ENCODE measurements at places on chromosomes 6 and 20. TPM values are rescaled to one million over a fixed set of nuclear protein-coding genes. Genes with fewer than 3 reads are reported as not detected.
A peak's percentile ranks its signal among the peaks of the same experiment; 100 is the strongest.

GRCh38 chr6:10968776-10969175, 75.3 kb downstream of the ELOVL2 start:
- DNase-seq: no peak

DNA sequence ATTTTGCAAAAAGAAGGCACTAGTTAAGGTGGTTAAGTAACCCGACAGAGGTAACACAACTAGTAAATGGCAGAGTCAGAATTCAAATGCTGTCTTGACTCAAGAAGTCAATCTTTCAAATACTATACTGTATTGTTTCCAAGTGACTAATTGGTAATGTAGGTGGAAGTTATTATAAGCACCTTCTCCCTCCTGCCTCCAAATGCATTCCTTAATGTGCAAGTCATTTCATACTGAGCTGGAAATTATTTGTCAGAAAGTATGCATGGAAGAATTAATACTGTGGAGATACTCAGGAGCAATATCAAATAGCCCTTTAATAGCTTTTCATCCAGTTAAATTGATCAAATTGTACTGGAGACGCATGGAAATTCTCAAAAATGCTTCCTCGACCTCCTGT, 579.1 kb downstream of the DOK5 start:
- no peak for DNase-seq

- peak; percentile 64 for DNase-seq
Observed at GRCh38 chr6:139027620-139028182, 844 bp upstream of the ABRACL start.

BANF2 gene
- total RNA-seq: not detected

DNA sequence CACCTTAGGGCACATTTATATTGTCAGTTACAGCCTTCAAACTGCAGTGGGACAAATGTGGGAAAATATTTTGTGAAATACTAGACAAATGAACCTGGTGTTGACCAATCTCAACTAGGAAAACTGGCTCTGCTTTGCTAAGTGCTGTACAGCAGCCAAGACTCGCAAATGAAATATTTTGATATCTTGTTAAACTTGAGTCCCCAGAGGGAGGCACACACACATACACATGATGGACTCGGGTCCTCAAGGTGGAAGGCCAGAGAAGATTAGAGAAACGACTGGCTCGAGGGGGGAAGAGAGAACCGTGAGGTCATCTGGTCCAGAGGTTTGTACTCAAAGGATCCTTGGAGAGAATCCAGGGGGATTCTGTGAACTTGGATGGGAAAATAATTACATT, 67.3 kb upstream of the JAG1 start:
- no peak for DNase-seq

GMPR gene
- total RNA-seq: 36.4 TPM

GRCh38 chr6:89787660-89788328, 31.8 kb downstream of the MDN1 start:
- no peak for DNase-seq

PRRC2A gene
- total RNA-seq: 117 TPM

DNA sequence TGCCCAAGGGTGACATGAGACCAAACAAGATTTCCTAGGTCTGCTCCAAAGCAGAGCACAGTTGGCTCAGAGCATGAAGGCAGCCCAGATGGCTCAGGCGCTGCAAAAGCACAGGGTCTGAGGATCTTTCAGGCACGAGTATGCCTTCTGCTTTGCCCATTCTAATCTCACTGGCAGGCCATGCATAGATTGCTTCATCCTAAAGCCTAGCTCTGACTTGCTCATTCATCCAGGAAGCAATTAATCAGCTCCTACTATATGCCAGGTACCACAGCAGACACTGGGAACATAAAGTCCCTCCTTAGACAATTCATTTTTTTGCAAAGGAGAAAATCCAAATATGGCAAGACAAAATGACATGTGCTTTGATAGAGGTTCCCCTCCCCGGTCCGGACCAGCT, 31.2 kb downstream of the GPLD1 start:
- DNase-seq: no peak

GRCh38 chr20:37308086-37309050, 18.9 kb downstream of the MANBAL start:
- no peak for DNase-seq

DNA sequence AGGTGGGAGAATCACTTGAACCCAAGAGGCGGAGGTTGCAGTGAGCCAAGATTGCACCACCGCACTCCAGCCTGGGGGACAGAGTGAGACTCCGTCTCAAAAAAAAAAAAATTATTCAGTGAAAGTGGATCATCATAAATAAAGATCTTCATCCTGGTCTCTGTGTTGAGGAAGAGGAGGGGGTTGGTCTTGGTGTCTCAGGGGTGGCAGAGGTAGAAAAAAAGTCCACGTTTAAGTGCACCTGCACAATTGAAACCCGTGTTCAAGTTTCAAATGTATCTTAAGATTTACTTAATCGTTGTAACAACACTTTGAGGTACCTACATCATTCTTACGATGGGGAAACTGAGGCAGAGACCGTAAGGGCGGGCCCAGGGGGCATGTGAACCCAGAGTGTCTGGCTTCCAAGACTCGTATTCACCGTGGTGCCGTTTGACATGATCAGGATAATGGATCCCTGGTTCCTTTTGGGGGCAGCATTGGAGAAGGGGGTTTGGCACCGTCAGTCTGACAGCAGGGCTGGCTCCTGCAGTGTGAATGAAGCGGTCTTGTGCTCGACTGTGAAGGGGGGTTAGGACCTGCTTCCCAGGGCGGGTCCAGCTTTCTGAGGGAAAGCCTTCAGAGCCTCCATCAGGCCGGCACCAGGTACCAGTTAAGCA, 32.9 kb upstream of the ID1 start:
- no peak for DNase-seq

GRCh38 chr6:157037165-157037564, 260.0 kb downstream of the ARID1B start:
- no peak for DNase-seq

METTL24 gene
- 3.0 TPM for total RNA-seq

DNA sequence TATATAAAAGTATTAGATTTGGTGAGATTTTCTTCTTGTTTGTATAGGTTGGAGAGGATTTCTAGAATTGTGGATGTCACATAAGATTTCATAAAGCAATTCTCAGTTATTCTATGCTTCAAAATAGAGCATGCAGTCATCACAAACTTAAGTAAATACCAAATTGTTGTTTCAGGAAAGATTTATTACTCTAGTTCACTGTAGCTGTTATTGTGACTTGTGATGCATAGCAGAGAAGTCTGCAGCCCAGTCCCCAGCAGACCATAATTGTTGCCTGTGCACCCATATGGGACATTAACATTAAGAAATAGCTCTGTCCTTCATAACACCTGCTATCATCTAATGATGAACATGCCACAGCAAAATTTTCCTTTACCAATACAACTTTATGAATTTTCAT, 228.0 kb upstream of the FAM83B start:
- DNase-seq: no peak

- peak; percentile 30 for DNase-seq
Observed at GRCh38 chr6:45438849-45439406, 61.2 kb upstream of the SUPT3H start.

OR14J1 gene
- total RNA-seq: not detected

DNA sequence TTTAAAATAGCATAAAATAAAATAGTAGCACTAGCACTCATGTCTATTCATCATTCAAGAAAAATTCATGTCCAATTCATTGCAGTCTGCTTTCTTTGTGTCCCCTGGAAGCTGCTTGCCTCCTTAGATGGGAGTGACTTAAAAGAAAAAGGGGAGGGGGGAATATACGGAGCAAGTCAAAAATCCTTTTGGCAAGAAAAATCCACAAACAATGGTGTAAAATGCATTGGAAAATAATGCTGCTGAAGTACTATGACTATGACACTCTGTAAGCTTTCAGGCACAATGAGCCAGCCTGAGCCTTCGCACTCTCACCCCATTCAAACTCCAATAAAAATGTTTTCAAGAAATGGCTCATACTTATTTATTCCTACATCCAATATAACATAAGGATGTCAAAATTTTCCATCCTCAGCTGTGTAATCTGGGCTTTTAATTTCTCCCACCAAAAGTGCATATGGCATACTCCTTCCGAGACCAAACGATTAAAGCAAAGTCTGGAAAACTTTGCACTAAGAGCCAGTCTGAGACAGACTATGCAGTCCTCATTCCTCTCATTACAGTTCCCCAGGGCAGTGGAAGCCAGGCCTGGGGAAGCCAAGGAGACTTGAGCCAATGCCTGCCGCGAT, 790 bp downstream of the NEDD9 start:
- no peak for DNase-seq

GPSM3 gene
- total RNA-seq: 58.7 TPM

GRCh38 chr6:107124934-107125348, 9.6 kb upstream of the BEND3 start:
- no peak for DNase-seq

DNA sequence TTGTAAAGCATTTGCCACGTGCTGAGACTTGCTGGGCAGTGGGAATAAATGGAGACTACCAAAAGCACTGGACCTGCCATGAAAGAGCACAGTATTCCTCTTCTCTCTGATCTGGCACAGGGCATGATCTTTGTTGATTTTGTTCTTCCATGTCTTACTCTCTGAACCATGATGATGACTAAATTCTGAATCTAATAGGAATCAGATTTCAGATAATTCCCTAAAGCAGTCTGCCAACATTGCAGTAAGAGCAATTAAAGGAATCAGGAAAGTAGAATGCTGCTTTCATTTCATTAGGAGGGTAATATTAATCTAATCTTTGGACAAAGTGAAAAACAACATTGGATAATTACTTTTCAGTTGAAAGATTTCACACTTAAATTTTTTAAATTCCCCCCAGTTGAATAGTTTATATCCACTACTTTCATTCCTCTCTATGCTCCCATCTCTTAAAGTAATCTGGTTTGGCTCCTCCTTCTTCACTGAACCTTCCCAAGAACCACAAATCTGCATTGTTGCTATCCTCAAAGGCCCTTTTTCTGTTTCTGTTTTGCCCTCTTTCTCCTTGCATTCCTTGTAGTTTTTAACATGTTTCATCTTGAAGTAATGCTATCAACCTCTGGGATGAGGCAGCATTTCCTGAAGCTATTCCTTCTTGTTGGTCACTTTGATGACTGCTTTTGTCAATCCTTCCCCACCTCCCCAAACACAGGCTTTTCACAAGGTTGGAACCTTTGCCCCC, 243.2 kb upstream of the TENT5A start:
- DNase-seq: no peak

DNA sequence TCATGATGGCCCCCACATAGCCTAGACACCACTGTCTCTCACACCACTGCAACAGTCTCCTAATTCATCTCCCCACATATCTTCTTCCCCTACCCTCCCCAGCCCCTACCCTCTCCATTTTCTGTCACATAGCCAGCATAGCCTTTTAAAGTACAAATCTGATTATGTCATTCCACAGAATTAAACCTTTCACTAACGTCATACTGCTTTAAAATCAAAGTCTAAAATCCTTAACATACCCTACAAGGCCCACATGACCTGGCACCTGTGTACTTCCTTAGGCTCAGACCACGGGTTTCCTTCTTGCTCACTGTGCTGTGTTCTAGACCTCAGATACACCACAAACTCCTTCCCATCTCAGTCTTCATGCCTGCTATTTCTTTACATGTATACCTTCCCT, 5.9 kb downstream of the OSTM1 start:
- DNase-seq: peak; percentile 5

SRMS gene
- not detected for total RNA-seq

GRCh38 chr6:11233673-11234573, 1.5 kb upstream of the NEDD9 start:
- DNase-seq: no peak

- peak; percentile 37 for DNase-seq
Observed at GRCh38 chr6:148608199-148608951, 138.5 kb upstream of the UST start.

RIMS4 gene
- total RNA-seq: not detected

NFKBIE gene
- 38.8 TPM for total RNA-seq

DNA sequence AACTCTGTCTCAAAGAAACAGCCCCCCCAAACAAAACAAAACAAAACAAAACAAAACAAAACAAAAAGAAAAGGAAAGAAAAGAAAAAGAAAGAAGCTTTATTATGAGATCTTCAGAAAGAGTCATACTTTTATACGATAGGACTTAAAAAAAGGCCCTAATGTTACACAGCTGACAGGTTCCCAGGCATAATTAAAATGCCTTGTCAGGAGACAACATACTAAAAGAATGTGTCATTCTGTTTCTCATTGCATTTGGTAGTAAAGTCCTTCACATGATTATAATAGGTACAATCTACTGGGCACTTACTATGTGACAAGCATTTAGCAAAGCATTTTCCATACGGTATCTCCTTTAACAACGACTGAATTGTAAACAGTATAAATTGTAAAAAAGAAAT, 36.4 kb upstream of the RPN2 start:
- no peak for DNase-seq

DNA sequence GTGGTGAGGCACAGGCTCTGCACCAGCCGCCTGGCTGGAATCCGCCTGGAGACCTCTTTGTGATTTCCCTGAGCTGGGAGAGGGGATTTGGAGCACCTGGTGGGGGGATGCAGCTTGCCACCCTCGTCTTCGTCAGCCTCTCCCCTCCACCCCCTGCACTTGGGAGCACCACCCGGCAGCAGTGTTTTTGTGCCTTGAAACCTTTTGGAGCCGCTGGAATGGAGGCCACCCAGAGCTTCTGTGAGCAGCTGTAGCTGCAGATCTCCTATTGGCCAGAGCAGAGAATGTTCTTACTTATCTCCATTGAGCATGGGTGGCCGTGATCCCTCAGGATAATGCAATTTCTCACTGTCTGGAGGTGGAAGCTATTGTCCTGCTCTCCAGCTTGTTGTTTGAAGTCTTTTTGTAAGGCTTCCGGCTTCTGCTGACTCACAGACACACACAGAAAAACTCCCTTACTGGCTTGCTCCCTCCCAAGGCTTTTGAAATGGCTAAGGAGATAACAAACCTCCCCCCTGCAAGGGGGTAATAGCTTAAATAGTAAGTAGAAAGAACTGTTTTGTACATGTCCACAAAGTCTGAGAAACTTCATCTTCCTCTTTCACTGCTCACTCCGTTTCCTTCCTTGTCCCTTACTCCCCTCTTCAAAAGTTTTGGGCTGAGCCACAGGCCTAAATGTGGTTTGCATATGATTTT, 271.2 kb downstream of the PRL start:
- peak; percentile 90 for DNase-seq

DNA sequence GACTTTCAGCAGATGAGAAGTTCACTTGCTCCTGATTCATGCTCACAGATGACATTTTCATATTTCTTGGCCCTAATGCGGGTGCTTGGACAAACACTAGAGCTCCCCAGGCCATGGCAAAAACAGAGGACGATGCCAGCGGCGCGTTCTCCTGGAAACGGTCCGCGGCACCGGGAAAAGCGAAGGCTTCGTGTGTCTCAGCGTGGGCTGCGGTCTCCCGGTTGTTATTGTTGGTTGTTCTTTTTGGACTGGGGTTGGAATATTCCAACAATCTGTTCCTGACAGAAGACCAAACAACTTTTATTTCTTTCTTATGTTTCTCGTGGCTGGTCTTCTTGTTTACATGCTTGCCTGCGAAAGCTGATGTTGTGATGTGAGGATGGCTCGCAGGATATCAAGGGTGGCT, 46.8 kb upstream of the NEDD9 start:
- no peak for DNase-seq

SIRPA gene
- 8.1 TPM for total RNA-seq

RAET1E gene
- under 0.01 TPM for total RNA-seq

DNA sequence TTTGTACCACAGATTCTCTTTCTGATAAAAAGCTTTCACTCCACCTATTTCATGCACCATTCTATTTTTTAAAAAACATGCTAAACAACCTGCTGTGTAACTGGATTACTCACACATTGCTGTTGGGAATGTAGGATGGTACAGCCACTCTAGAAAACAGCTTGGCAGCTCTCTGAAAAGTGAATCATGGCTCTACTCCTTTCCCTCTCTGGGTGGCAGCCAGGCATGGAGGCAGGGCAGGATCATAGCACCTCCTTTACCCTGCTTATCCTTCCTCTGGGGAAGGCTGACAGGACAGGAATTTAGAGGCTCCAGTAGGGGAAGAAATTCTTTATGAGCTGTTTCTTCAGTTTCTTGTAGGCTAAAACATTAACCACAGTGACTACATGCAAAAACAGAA, 6.7 kb upstream of the VNN2 start:
- no peak for DNase-seq
